ENCODE measurements at places on chromosomes 3 and 15.

DNA sequence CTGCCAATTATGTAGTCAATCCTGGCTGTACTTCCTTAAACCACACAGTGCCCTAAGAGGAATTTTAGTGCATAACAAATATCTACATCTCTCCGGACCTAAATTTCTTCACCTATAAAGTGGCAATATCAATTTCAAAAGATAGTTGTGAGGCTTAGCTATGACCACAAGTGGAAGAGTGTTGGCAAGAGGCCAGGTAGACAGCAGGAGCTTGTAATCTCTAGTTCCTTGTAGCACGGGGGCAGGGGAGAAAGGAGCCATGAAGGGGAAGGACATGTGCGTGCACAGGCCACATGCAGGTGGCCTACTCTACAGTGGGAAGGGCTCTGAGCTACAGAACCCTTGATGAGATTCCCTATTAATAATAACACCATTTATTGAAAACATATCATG lies 269.7 kb downstream of the ABHD5 start:
- DNase-seq, result peak; percentile 30

DNA sequence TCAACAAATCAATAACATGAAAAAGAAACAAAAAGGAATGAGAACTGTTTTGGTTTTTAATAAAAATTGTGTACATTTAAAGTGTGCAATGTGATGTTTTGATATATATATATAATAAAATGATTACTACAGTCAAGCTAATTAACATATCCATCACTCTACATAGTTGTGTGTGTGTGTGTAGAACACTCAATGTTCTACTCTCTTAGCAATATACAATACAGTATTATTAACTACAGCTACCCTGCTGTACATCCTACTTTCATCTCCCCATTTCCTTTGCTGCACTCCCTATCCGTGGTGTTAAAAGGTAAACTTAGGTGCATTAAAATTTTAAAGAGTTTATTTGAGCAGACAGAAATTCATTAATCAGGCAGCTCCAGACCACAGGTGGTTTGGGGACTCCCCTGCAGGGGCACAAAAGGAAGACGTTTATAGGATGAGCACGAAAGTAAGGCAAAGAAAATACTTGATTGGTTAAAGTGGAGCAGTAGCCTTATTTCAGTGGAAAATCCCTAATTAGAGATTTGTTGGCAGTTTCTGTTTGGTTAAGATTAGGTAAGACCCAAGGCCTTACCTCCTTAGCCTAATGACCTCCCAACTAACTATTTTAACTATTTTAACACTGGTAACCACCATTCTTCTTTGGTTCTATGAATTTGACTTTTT lies 61.8 kb upstream of the SNRK start:
- DNase-seq, result no peak

DNA sequence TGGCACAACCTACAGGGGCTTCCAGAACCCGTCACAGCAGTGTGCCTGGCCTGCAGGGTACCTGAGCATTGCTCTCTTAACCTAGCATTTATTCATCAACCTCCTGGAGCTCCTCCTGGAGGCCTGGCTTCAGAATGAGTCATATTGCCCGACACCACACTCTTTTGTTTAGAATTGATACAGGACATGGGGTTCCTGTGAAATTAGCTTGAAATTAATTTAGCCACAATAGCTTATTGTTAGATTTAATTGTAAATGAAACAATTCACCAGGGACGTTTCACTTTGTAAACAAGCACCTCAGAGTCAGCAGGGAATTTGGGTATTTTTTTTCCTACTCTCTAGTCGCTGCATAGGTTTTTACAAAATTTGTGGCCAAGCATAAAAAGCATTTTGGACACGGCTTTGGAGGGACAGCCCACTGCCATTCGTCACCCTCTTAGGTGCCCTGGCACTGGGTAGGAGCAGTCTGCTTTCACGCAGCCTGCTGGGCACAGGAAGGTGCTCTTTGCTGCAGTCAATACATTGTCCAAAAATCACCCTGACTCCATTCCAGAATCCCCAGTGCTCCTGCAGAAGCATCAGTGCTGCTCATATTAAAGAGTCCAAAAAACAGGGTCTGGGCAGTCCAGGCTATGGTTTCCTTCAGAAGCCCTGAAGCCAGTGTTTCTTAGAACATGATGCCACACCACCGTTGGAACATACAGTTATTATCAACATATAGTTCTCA lies 60.8 kb upstream of the MEF2A start:
- DNase-seq, result no peak

DNA sequence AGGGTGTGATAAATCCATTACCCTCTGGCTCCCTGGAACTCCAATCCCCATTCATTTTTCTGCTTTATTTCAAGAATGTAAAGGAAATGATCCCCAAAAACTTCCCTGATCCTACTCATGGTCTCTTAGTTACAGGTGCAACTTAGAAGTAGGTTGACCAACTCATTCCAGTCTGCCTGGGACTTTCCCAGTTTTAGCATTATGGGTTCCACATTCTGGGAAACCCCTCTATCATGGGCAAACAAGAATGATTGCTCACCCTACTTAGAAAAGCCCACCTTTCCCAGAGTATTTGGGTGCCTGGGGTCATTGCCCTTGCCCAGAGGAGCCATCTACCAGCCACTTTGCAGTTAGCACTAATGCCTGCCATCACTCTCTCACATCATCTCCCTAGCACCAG lies 15.6 kb downstream of the CLDN18 start:
- no peak for DNase-seq

GRCh38 chr3:128515967-128516366 lies 23.0 kb upstream of the GATA2 start:
- no peak for DNase-seq

DNA sequence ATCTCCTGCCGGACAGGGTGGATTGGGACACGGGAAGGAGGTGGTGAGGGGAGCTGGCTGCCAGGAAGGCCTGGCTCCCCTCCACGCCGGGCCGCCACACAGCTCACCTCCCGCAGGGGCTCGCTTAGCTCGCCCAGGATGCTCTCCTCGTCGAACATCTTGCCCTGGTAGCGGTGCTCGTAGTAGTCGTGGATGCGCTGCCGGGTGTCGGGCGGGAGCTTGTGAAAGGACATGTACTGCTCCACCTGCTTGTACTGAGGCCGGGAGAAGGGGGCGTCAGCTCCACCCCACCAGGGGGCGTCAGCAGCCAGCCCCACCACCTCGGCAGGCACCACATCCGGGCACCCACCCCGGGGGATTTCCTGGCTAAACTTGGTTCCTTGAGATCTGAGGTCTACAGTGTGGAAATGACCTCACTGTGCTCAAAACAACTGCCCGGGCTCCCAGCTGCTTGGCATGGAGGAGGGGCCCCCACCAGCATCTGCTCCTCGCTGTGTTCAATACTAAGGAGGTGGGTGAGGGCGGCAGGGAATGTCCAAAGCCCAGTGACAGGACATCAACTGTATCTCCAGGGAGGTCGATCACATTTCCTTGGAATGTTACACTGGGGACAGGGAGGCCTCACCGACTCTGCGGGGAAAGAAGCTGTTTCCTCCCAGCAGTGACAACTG lies 43.4 kb downstream of the HCN4 start:
- peak; percentile 7 for DNase-seq

- peak; percentile 83 for DNase-seq
These were observed 111.9 kb downstream of the RAP2B start for GRCh38 chr3:153273767-153274435.

GRCh38 chr3:4220065-4220464 lies 83.1 kb upstream of the SETMAR start:
- peak; percentile 5 for DNase-seq

DNA sequence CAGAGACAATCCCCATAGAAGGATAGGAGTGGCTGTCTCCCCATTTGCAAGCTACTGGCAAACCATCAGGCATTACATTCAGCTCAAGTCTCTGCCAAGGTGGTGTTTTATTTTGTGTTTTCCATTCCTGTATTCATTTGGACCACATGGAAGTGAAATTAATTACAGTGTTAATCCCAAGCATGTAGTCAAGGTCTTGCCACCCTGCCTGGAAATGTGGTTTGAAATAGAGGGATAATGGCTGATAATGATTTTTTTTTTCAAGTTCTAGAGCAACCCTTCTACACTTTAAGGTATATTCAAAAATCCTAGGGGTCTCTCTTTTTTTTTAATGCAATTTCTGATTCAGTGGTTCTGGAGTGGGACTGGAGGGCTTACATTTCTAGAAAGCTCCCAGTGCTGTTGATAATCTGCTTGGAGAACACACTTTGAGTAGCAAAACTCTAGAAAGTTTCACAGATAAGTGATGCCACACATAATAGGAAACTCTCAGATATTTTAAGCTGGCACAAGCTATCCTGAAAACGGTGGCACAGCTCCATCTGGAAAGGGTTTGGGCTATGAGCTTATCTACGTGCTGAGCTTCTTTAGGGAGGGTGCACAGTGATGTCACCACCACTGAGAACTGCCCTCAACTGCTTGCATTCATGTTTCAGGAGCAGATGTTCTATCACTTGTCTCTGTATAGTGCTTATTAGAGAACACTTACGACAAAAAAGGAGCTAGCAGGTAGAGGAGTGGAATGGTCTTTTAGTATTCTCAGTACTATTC lies 140.1 kb upstream of the IL12A start:
- DNase-seq, result no peak

DNA sequence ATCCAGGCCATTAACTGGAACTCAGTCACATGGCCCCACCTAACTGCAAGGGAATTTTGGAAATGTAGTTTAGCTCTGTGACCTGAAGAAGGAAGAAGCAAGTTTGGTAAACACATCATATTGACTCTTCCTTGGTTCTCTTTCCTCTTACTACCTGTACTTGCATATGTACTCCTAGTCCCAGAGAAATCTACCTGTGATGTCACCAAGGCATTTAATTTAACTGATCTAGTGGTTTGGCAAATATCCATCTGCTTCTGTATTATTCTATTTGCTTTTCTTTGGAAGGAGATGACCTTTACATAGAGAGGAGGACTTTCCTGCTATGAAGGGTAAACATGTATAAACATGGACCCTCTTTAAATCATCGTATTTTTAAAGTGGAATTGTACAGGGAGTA lies 150.8 kb downstream of the TMEM108 start:
- DNase-seq, result no peak

DNA sequence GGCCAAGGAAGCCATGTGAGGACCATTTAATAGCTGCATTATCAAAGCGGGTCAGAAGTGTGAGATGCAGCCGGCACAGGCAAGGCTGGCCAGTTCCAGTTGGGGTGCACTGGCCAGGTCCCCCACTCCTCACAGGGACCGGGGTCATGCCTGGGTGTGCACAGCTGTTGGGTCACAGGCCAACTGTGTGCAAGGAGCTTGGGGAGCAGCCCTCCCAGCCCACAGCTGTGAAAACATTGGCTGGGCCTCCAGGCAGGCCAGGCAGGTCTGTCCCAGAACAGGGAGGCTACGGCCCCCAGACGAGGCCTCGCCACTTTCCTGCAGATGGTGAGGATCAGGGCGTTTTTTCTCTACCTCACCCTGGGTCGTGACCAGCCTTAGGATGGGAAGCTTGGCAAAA lies 521.0 kb downstream of the NTRK3 start:
- peak; percentile 32 for DNase-seq

- no peak for DNase-seq
These were observed 62.4 kb downstream of the RAB7A start for GRCh38 chr3:128788268-128788869.

GRCh38 chr3:33372218-33373081 lies 67.8 kb downstream of the UBP1 start:
- peak; percentile 52 for DNase-seq

DNA sequence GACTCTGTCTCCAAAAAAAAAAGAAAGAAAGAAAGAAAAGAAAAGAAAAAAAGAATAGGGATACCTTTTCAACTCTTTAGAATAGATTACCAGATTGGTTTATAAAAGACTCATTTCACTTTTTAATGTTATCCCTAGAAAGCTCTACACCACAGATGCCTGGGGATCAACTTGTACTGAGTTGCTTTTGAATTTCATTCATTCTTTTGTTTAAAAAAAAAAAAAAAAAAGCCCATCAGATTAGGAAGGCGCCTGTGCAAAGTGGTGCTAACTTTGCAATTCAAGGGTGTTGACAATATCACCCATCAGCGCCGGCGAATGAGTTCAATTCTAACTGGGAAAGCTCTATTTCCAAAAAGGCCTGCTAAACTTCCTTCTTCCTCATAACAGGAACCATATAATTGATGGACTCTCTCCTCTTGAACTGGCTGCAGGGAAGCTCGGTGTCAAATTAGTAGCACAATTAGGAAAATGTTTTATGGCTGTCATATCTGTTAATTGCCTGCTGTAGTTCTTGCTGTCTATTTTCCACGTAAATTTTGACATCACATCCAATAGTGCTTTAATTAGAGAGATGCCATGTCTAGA lies 48.8 kb downstream of the CDCP1 start:
- DNase-seq, result no peak

DNA sequence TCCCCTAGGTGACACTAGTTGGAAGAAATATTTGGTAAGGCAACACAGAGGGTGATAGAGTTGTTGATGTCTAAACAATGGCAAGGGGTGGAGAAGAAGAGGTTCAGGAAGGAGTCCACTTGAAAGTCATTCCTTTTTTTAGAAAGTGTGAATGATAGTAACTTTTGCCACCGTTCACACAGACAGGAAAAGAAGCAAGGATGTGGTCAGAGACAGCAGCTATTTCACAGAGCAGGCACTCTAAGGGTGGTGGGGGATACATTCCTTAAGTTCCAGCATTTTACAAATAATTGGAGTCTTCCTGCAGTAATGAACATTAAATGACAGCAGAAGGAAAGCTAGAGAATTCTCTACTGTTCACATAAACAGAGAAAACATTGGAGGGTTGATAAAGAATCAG lies 75.4 kb upstream of the ZNF385D start:
- DNase-seq, result no peak

DNA sequence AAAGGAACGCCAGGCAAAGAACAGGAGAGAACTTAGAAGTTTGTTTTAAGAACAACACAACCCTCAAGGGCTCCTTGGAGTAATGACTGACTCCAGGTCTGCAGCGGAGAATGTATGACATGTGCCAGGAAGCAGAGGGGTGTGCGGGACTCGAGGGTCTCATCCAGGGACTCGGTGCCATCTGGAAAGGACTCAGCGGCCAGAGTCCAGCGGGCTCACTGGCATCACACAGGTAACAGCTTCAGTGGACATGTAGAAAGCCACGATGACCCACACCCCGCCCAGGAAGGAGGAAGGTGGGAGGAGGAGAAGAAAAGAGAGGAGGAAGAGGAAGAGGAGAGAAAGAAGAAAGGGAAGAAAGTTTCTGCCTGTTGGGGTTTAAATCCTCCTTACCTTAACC lies 21.4 kb downstream of the GP9 start:
- no peak for DNase-seq

DNA sequence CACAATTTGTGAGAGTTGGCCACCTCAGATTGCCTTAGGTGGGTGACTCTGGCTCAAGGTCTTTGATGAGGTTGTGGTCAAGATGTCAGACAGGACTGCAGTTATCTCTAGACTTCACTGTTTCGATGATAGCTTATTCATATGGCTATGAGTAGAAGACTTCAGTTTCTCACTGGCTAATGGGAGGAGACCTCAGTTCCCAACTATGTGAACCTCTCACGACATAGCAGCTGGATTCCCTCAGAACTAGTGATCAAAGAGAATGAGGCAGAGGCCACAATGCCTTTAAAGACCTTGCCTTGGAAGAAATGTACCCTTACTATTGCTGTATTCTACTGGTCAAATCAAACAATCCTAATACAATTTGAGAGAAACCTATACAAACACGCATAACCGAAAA lies 607.5 kb upstream of the ROBO2 start:
- no peak for DNase-seq

All from muscle of leg (tissue), 16 donors.